Renal pelvis (tissue), 12 donors: ENCODE measurements at places on chromosomes 1 and 21. TPM values are rescaled to one million over a fixed set of nuclear protein-coding genes. Genes with fewer than 3 reads are reported as not detected.
A peak's percentile ranks its signal among the peaks of the same experiment; 100 is the strongest.

Gene SPOCD1
- 0.44 TPM for polyA plus RNA-seq

Gene TMEM269
- polyA plus RNA-seq, result 1.0 TPM

Gene CFAP107
- polyA plus RNA-seq, result 1.00 TPM

Gene LENEP
- polyA plus RNA-seq, result 1.5 TPM

Gene LCE6A
- polyA plus RNA-seq, result not detected

Gene LUZP1
- polyA plus RNA-seq, result 32.2 TPM

Gene SPRR3
- polyA plus RNA-seq, result not detected

Gene LRRIQ3
- polyA plus RNA-seq, result 2.3 TPM

Gene PLD5
- polyA plus RNA-seq, result 0.29 TPM

Gene LCK
- 5.0 TPM for polyA plus RNA-seq

Gene ADORA1
- polyA plus RNA-seq, result 6.2 TPM

Gene IGSF21
- 0.24 TPM for polyA plus RNA-seq

Gene PTPN14
- 35.0 TPM for polyA plus RNA-seq

Gene RHOU
- 16.5 TPM for polyA plus RNA-seq

Gene PEF1
- polyA plus RNA-seq, result 77.2 TPM

Gene BNIPL
- 5.9 TPM for polyA plus RNA-seq

DNA sequence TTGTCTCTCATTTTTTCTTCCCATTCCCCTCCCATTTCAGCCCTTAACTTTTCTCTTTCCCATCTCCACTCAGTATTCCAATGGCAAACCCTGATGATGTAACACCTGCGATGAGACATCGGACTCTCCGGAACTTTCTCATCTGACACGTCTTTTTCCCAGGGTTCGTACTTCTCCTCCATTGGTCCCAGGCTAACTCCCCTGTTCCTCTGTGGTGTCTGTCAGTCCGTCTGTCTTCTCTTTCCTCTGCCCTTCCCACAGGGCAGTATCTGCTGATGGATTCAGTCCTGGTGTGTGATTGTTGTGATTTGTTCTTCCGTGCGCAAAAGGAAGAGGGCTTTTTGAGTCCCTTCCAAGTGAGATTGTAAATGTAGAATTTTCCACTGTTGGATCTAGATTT, 27.7 kb downstream of the VANGL2 start:
- no peak for DNase-seq

GRCh38 chr1:243294723-243295121, 38.9 kb downstream of the SDCCAG8 start:
- no peak for DNase-seq

DNA sequence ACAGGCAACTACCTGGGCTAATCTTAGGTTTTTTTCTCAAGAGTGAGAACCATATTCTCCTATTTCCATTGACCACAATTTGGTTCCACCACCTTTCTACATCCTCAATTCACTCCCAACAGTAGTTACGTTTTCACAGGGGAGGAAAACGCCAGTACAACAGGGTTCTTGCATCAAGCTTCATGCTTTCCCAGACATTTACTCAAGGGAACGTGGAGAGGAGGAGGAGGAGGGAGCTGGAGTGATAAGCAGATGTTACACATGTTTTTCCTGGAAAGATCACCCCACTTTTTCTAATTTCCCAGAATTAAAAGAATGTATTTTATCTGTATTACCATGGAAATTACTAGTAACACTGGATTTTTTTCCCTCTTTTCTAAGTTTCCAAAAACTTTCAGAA, 58.3 kb downstream of the RGS5 start:
- DNase-seq, result no peak

DNA sequence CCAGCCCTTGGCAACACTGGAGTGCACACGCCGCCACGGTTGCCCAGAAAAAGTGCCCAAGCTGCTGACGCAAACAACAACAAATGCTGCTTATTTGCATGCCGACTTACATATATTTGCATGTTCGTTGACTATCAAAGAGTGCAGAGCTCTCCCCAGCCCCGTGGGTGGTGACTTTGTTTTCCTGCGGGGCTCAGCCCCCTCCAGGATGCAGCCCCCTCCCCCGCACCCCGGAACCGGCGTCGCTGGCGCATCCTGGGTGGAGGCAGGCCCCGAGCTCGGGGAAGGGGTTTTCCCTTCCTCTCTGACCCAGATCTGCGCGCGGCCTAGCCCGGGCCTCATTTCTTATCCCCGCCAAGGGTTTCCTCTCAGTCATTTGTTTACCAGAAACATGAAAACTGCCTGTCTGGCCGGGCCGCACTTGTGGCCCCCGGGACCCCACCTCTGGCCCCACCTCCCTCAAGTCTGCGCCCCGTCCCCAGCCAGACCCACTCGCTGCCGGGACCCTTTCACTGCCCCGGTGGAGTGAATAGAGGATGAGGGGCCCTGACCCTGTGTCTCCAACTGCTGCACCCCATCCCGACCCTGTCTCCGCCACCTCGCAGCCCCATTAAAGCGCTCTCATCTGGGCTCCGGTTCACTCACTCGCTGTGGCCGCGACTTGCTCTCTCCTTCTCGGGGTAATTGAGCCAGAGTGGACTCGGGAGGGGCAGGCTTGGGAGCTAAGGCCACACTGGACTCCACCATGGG, 5.5 kb downstream of the TNFRSF25 start:
- no peak for DNase-seq

DNA sequence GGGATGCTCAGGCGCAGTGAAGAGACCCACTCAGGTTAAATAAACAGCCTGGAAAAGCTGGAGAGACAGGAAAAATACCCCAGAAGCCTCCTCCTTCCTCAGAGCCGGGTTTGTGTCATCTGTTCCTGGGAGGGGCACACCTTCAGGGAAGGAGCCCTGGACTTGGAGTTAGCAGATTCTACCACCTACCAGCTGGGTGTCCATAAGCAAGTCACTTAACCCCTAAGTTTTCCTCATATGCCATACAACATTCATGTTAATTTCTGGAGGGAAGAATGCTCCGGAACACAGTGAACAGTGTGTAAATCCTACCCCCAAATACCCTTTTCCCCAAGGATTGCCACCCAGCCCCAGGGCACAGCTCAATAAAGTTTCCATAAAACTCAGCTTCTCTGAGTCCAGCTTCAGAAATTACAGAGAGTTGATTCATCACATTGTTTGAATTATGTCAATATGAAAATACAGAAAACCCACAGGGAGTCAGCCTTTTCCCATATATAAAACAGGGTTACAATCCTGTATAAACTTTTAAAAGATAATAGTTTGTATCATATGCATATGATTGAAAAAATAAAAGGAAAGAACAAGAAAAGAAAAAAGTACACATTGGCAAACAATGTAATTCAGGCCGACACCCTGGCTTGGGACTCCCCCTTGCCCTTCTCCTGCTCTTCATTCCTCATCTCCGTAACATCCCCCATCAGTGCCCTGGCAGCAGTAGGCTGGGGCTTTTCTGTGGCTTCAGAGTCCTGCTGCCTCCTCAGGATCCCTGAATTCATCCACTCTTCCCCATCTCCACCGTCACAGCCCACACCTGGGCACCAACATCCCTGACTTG, 291.8 kb upstream of the USP24 start:
- DNase-seq, result no peak

DNA sequence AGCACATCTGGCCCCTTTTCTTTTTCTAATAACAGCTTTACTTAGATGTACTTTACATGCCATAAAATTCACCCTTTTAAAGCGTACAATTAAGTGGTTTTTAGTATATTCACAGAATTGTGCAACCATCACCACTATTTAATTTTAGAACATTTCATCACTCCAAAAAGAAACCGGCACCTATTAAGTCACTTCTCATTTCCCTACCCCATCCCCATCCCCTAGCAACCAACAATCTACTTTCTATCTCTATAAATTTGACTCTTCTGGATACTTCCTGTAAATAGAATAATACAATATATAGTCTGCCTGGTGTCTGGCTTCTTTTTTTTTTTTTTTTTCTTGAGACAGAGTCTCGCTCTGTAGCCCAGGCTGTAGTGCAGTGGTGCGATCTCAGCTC, 59.5 kb upstream of the ENAH start:
- no peak for DNase-seq

DNA sequence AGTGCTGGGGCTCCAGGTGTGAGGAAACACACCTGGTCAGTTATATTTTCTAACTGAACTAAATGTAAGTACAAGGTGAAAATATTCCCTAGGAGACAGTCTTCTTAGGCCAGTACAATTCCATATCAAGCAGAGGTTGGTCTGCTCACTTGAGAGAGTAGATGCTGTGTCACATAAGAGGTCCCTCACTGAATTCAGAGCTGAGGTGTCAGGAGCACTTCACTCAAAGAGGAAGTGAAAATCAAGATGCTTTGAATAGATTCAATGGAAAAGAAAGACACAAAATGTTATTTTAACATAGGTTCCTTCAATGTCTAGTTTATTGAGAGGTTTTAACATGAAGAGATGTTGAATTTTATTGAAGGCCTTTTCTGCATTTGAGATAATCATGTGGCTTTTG, 4.3 kb upstream of the FCRL3 start:
- no peak for DNase-seq

DNA sequence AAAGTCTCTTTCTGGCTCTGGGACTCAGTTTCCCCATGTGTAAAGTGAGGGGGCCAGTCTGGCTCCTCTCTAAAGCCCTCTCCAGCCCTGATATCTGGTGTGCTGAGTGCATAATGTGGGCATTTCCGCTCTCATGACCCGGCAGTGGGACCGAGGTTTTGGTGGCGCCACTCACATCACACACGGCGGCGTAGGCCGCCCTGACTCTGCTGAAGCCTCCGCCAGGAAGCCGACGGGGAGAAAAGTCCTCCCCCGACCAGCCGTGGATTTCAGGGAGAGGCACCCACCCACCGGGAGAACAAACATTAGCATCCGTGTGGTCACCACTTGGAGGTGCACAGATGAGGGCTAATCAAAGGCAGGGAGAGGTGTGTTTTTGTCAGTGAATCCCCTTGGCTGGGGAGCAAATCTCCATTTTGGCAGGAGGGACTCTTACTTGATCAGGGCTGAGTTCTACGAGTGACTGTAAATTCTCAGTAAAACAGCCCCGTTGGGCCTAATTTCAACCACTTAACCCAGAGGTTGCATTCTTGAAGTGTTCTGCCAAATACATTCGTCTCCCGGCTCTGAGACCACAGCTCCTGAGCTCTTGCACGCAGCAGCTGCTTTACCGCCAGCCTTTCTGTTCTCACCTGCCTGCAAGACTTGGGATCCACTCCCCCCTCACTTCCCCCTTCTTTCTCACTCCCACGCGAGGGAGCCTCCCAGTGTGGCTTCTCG, 118.2 kb downstream of the FOXD2 start:
- no peak for DNase-seq

- DNase-seq, result peak; percentile 88
Measured at GRCh38 chr1:53470155-53470554, 11.0 kb downstream of the DMRTB1 start.

DNA sequence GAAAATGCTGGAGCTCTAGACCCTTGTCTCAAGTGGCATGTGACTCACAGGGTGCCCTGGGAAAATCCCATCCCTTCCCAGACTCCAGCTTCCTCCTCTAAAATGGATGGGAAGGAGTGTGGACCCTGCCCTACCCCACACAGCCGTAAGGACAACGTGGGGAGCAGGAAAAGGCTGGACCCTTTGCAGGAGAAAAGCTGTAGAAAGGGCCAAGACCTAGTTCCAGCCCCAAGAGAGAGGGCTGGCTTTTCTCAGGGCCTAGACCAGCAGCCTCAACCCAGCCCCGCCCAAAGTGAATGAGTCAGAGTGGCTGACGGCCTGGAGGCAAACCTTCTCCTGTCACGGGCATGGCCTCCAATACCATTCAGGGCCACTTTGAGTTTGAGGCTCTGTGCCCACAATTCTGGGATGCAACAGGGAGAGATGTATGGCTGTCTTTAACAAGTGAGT, 1.1 kb downstream of the LAMB3 start:
- no peak for DNase-seq

DNA sequence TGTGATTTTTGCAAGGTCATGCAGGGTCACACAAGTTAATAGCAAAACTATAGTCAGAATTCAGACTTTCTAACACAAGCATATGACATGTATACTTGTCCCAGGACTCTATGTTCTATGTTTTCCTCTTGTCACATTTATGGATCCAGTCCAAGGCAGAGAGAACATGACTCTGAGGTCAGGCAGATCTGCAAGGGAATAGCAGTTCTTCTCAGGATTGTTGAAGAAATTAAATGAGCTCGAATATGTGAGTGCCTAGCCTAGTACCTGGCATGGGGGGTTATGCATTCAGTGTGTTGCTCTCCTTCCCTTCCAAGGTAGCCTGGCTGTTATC, 9.5 kb upstream of the RPTN start:
- DNase-seq, result no peak

DNA sequence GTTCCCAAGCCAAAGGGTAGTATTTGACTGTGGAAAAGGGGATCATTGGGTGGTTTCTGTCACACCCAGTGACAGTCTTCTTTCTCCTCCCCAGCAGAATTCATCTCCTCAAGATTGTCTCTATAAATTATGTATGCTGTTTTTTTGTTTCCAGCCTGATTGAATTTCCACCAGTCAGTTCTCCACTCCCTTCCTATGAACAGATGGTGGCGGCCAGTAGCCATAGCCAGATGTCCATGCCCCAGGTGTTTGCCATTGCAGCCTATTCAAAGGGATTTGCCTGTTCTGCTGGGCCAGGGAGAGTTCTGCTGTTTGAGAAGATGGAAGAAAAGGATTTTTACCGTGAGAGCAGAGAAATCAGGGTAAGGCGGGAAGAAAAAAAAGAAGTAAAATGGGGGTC, 12.9 kb downstream of the CFAP57 start:
- no peak for DNase-seq

DNA sequence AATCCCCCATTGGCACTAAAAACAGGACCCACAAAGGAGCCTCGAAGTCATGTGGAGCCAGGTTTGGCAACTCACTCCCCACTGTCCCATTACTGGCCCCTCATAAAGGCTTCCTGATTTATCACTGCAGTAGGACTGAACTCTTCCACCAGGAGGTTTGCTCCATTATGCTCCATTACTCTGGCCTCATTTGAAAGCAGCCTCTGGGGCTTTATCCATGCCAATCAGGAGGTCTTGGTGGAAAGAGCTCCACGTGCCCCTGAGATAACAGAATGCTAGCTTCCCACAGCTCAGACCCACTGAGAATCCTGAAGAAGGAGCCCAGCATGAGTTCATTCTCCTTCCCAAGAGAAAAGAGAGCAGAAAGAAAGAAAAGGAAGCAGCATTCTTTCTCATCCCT, 76.4 kb downstream of the HIVEP3 start:
- DNase-seq, result no peak

- DNase-seq, result no peak
Measured at GRCh38 chr1:154860156-154860870, 9.8 kb downstream of the KCNN3 start.

- no peak for DNase-seq
Measured at GRCh38 chr1:66267201-66267940, 266.6 kb upstream of the SGIP1 start.

- no peak for DNase-seq
Measured at GRCh38 chr1:167427848-167428247, 90.5 kb downstream of the CD247 start.

- DNase-seq, result no peak
Measured at GRCh38 chr1:205531191-205532025, 26.9 kb downstream of the CDK18 start.

DNA sequence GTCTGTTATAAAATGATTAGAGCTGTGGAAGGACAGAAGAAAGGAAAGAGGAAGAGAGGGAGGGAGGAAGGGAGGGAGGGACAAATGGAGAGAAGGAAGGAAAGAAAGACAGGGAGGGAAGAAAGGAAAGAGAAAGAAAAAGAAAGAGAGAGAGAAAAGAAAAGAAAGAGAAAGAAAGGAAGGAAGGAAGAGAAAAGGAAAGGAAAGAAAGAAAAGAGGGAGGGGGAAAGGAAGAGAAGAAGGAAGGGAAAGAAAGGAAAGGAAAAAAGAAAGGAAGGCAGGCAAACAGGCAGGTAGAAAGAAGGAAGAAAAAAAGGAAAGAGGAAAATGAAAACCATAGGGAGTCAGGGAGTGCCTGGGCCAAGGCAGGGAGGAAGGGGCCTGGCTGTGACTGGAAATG, 14.5 kb upstream of the BACE2 start:
- DNase-seq, result no peak

- DNase-seq, result no peak
Measured at GRCh38 chr1:56331207-56331891, 248.0 kb downstream of the PLPP3 start.
